ENCODE measurements at places on chromosomes 2 and 18.

- no peak for DNase-seq
Observed at GRCh38 chr2:143417428-143417827, 288.2 kb downstream of the ARHGAP15 start.

- DNase-seq, result no peak
Observed at GRCh38 chr18:50072146-50072545, 122.8 kb downstream of the MYO5B start.

GRCh38 chr2:63086687-63087086, 36.1 kb downstream of the OTX1 start:
- no peak for DNase-seq

- DNase-seq, result no peak
Observed at GRCh38 chr2:238869293-238870124, 21.6 kb downstream of the TWIST2 start.

- no peak for DNase-seq
Observed at GRCh38 chr18:39232490-39232889, 1666.9 kb upstream of the CELF4 start.

DNA sequence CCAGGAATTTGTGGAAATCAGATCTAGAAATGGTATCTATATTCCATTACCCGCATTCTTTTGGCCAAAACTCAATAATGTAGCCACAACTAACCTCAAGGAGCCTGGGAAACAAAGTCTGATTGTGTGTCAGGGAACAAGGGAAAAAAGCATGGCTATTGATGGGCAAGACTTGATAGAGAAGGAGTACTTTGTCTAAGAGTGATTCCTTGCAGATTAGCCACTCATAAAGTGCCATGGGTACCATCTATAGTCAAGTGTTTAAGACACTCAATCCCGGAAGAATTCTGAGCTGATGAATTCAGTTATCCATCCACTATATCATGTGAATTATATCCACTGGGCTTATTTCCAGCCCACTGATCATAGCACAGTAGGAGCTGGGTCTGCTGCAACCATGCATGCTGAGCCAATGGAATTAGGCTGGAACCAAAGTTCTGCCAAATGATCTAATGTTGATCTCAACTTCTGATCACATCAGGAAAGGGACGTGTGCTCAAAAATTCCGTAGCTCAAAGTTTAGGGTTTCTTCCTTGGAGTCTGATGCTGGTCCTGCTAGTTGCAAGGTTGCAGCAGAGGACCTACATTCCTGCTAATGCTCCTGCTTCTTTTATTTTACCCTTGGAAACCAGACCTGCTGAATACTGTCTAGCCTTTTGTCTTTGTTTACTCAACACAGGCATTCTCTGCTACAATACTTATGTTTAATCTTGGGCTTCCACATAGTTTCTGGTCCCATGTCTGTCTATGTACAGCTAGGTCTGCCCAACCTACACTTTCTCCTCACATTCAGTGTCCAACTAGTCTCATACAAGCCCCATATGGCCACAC, 629.7 kb downstream of the IRS1 start:
- DNase-seq, result no peak

DNA sequence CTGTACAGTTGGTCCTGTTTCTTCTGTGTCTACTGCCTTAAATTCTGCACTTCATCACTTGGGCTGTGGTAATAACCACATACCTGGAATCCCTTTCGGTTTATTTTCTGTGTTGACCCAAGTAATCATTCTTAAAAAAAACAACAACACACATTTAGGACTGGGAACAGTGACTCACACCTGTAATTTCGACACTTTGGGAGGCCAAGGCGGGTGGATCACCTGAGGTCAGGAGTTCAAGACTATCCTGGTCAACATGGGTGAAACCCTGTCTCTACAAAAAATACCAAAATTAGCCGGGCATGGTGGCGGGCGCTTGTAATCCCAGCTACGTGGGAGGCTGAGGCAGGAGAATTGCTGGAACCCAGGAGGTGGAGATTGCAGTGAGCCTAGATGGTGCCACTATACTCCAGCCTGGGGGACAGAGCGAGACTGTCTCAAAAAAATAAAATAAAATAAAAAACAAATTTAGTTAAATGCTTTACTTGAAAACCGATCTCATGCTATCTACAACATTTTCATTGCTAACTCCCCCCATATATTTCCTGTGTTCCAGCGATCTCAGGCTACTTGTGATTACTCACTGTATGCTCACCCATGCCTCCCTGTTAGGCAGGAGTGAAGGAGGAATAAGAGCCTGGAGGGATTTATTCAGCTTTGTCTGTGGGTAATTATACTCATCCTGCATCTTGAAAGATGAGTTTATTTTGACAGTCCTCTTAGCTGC, 18.2 kb downstream of the ACSL3 start:
- no peak for DNase-seq

DNA sequence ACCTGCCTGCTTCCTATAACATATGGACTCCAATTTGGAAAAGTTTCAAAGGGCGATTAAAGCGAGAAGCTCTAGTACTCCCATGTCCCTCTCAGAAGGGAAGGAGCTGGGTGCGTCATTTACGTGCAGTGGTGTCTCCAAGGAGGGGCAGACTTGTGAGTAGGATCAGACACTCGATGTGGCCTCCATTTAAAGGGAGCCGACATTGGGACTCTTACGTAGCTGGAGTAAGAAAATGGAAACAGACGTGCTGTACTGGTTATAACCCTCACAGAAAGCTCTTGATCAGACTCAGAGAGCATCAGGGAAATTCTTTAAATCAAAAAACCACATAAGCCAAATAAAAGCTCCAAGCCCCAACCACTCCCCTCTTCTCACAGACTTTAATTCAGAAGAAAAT, 198.5 kb downstream of the KLHL29 start:
- no peak for DNase-seq

- DNase-seq, result no peak
Observed at GRCh38 chr2:12126318-12126717, 379.9 kb downstream of the LPIN1 start.
